Fibroblast of skin of abdomen (primary cell): ENCODE measurements at places on chromosomes 3 and 15.

GRCh38 chr15:48696627-48697312 lies 51.3 kb upstream of the FBN1 start:
- DNase-seq: peak; percentile 49

DNA sequence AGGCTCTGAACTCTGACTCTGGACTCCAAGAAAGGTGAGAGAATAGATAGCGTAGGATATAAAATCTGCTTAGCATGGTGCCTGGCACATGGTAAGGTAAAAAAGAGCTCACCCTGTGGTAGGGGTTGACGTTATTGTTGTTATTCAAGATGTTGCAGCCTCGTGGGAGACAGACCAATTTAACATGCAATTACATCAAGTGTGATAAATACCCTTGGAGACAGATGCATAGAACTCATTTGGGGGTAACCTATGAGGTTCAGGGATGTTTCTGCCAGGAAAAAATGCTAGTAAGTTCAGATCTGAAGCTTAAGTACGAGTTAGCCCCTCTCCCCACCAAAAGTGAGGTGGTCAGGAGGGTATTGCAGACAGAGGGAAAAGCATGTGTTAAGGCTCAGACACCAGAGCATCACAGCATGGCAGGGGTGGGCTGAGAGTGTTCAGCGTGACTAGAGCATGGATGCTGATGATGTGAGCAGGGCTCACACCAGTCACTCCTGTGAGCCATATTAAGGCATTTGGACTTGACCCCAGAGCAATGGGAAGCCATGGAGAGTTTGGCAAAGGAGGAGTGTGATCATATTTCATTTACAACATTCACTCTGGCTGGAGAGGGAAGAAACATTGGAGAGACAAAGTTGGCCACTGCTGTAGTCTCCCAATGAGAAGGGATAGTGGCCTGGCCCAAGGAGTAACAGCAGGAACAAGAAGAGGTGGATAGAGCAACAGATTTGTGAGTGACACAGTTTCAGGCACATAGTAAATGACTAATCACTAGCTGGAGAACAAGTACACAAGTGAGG lies 181.0 kb downstream of the UACA start:
- DNase-seq: peak; percentile 55

DNA sequence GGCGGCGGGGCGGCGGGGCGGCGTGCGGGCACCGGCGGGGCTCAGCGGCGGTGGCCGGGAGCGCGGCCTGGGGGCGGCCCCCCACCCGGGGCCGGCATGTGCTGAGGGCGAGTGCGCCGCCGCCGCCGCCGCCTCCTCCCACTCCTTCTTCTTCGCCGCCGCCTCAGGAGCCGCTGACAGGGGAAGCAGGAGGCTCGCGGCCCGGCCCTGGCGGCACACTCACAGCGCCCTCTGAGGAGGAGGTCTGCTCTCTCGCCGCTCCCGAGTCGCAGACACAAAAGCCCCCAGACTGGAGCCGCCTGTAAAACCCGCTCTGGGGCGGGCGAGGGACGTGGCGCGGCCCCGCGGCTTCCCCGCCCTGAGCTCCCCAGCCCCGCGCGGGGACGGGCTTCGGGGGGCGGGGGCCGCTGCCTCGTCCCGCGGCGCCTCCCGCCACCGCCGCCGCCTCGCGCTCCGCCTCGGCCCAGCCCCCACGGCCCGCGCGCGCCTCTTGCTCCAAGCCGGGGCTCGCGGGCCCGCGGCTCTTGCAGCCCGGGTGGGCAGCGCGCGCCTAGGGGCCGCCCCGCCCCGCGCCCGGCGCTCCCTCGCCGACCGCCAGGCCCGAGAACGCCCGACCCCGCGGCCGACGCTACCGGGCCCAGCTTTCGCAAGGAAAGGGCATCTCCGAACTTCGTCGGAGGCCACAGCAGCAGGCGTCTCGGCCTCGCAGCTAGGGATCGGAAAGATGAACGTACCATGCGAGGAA lies at the start of gene PYGO1:
TSS of gene PYGO1 (minus strand) at position 276 of the 745 bp plus-strand sequence. CDS start 462 bp downstream, outside the sequence.
- DNase-seq: peak; percentile 75

DNA sequence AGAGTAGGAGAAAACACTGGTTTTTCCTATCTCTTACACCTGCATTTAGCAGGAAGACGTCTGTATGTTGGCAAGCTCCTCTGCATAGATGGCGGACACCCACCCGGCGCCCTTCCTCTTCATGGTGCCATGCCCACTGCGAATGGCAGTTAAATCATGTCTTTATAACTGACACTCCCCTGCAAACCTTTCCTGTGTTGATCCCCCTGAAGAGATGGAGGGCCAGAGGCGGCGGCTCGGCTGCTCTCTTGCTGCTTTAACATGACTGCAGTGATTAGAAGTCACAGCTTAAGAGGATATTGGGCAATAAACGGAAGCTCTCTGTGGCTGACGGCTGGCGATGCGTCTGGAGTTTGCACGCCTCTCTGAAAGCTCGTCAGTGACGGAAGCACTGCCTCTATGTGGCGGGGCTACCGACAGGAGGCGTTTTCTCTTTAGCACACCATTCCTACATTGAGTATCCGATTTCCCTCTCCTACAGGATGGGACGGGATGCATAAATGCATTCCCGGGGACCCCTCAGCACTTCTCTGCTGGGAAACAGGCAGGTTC lies 25.5 kb upstream of the SNRPA1 start:
- DNase-seq: peak; percentile 69

- DNase-seq: no peak
Observed at GRCh38 chr3:56787784-56788256, 13.9 kb downstream of the ARHGEF3 start.

DNA sequence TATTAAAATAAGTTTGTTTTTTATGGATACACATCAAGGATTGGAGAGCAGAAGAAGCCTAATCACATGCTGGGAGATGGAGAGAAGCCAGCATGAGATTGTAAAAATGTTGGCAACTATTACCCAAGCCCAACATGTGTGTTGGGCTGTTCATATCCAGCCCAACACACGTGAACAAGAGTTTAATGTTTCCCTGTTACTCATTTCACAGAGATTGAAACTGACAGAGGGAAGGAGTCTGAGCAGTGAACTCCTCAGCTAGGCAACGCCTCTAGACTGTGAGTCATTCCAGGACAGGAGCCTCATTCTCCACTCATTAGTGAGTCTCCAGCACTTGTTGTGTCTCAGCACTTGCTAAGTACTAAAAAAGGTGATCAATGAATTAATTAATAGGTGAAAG lies 43.2 kb upstream of the CMSS1 start:
- DNase-seq: peak; percentile 94

DNA sequence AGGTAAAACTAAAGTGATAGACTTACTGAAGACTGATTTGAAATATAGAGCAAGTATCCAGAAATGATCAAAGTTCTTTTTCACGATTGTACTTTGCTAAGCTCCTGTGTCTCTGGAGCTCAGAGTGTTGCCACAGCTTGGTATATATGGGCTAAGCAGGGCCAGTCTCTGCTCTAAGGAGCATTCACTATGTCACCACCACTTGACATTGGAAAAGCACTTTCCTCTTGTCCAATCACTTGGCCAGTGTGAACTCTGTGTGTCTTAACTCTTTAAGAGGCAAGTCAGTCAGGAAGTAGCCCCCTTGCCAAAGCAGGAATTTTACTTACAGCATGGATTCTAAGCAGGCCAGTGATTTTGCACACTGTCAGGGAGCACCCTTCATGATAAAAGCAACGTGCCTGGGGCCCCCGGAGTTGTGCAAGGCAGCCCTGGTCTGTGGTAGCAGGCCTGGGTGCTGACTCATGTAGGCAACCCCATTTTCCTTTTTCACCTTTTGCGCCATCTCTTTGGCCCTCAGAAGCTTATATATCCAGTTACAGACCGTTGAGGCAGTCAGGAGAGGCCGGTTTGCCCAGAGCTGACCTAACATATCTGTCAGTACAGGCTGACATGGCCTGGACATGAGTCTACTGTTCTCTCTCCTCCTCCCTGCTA lies 73.0 kb downstream of the HCN4 start:
- DNase-seq: peak; percentile 17
